Aorta (tissue), 5 donors: ENCODE measurements at places on chromosomes 13 and 19. TPM values are rescaled to one million over a fixed set of nuclear protein-coding genes. Genes with fewer than 3 reads are reported as not detected.
A peak's percentile ranks its signal among the peaks of the same experiment; 100 is the strongest.

GRCh38 chr19:49594993-49595818, 4.2 kb downstream of the PRR12 start:
- no peak for DNase-seq
- H3K4me1 ChIP-seq = no peaks in the 10 kb centered on the region
- H3K4me3 ChIP-seq = no peak overlapping the region
- no peak overlapping the region for H3K27ac ChIP-seq
- peaks cover 11% of the 10 kb centered on the region for H3K36me3 ChIP-seq

- H3K36me3 ChIP-seq = peaks cover 3% of the 10 kb centered on the region
- no peak overlapping the region for H3K27ac ChIP-seq
- H3K27me3 ChIP-seq = no peaks in the 10 kb centered on the region
- no peaks in the 10 kb centered on the region for H3K4me1 ChIP-seq
Measured at GRCh38 chr13:25330541-25330940, 29.1 kb downstream of the NUP58 start.

- H3K27ac ChIP-seq = no peak overlapping the region
- H3K4me3 ChIP-seq = no peak overlapping the region
- H3K4me1 ChIP-seq = no peaks in the 10 kb centered on the region
- no peak for DNase-seq
- H3K36me3 ChIP-seq = no peaks in the 10 kb centered on the region
- H3K27me3 ChIP-seq = no peaks in the 10 kb centered on the region
Measured at GRCh38 chr19:41019346-41019745, 28.3 kb downstream of the CYP2B6 start.

DNA sequence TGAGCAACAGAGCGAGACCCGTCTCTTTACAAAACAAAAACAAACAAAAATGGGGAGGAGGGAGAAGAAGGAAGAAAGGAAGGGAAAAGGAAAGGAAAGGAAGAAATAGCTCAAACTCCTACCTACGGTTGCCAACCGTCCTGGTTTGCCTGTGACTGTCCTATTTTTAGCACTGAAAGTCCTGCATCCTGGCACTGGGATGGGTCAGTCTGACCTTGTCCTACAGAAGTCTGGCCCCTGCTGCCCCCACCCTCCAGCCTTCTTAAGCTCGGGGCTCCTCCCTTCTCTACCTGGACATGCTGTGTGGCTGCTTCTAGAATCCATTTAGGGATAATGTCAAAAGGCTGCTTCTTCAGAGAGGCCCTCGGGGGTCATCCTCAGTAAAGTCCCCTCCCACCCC, 1.2 kb upstream of the STXBP2 start:
- H3K36me3 ChIP-seq = no peaks in the 10 kb centered on the region
- H3K4me3 ChIP-seq = no peak overlapping the region
- H3K4me1 ChIP-seq = no peaks in the 10 kb centered on the region
- no peak for DNase-seq
- H3K27me3 ChIP-seq = no peaks in the 10 kb centered on the region

DNA sequence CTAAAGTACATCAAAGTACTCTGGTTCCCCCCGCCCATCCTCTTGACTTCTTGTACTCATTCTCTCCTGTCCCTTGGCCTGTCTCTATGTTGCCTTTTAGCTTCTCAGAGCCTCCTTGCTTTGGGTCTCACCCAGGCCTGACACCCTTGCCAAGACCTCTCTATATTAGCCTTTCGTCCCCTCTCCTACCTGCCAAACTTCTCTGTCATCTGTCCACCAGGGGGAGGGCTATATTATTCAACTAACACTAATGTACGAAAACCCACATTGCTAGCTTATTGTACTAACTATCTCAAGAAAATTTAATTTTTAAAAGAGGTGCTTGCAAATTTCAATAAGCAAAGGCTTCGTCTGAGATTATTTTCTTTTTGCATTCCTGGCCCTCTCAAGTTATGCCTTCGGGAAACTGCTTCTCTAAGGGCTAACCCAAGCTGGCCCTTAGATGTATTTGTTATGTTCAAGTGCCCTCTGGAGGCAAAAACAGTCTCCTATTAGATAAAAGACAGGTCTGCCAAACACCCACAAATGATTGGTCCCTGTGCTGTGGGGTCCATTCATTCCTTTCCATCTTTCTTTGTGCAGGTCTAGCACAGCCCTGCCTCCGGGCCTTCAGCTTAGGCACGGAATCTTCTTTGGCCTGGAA, 6.3 kb upstream of the MRPS31 start:
- DNase-seq = no peak
- no peak overlapping the region for H3K4me3 ChIP-seq
- no peaks in the 10 kb centered on the region for H3K4me1 ChIP-seq
- no peaks in the 10 kb centered on the region for H3K27me3 ChIP-seq

DNA sequence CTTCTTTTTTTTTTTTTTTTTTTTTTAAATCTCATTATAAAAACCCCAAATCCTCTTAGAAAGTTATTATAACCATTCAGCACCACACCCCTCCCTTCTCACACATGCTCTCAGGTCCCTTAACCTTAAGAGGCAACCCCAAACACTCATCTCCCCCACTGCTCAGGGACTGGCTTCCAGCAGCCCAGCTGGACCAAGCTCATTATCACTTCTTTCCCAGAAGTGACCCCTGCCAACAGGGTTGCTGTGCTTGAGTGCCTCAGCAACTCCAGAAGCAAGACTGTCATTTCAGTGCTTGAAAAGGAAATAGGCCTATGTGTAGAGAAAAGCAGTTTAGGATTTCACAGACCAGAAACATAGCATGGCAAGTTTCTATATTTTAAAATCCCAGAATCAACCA, 84.3 kb downstream of the SLAIN1 start:
- no peaks in the 10 kb centered on the region for H3K36me3 ChIP-seq
- DNase-seq = no peak
- H3K27me3 ChIP-seq = no peaks in the 10 kb centered on the region
- no peaks in the 10 kb centered on the region for H3K4me1 ChIP-seq
- H3K27ac ChIP-seq = no peak overlapping the region

DNA sequence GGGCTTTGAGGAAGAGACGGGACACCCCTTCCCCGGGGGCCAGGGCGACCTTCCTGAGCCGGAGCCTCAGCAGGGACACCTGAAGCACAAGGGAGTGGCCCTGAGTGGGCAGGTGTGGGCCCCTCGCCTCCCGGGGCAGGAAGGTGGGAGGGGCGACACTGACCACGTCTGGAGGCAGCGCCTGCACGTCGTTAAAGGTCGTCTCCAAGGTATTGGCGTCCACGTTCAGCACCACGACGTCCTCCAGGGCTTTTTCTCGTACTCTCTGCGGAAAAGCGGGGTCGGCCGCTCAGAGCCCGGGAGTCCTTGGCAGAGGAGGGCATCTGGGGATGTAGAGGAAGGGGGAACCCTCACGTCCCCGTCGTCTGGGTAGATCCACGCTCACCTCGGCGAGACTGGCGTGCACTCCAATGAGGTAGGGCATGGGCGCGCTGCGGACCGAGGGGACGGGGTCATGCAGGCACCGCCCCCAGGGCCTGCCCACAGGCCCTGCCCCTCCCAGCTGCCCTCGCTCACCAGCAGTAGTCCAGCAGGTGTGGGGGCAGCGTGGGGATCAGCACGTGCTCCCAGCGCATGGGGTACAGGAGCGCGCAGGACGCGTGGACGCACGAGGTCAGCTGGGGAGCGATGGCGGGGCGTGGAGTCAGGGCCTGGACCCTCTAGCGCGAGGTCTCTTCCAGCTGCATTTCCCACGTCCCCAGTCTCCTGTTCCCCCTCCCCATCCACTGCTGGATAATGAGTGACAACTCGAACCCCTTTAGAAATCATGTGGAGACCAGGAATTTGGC, 6.1 kb downstream of the DENND1C start:
- H3K27me3 ChIP-seq = no peaks in the 10 kb centered on the region
- H3K36me3 ChIP-seq = no peaks in the 10 kb centered on the region
- H3K4me1 ChIP-seq = no peaks in the 10 kb centered on the region
- DNase-seq = no peak
- H3K4me3 ChIP-seq = no peak overlapping the region
- H3K27ac ChIP-seq = no peak overlapping the region

GRCh38 chr13:21399741-21400140, 59.4 kb downstream of the ZDHHC20 start:
- no peak overlapping the region for H3K4me3 ChIP-seq
- no peak for DNase-seq
- H3K27me3 ChIP-seq = no peaks in the 10 kb centered on the region
- no peaks in the 10 kb centered on the region for H3K36me3 ChIP-seq
- no peaks in the 10 kb centered on the region for H3K4me1 ChIP-seq
- no peak overlapping the region for H3K27ac ChIP-seq

GRCh38 chr19:28170066-28170465, 1042.9 kb downstream of the UQCRFS1 start:
- H3K36me3 ChIP-seq = no peaks in the 10 kb centered on the region
- H3K27ac ChIP-seq = no peak overlapping the region
- no peak for DNase-seq

DNA sequence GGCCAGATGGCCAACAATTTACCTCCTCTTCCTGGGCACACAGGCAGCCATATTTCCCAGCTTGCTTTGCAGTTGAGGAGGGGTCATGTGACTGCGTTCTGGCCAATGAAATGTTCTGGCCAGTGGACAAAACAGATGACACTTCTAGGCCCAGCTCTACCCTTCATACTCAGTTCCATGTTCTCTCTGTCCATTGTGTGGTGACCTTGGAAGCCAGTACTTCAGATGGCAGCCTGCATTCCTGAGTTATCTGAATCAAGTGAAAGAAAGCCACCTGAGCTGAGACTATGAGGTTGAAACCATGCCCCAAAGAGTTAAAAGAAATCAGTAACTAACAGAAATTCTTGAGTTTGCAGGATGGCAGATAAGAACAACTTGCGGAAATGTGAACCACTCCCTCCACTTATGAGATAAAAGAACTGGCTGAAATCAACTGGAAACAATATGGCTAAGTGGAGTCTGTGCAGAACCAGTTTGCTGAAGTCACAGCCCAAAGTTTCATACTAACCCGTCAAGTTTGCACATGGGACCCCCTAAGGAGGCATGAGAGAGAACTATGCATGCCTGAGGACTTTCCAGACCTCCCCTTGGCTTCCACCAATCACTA, 8.1 kb downstream of the FAM187B start:
- no peak for DNase-seq
- no peaks in the 10 kb centered on the region for H3K4me1 ChIP-seq

- H3K27me3 ChIP-seq = no peaks in the 10 kb centered on the region
- H3K36me3 ChIP-seq = no peaks in the 10 kb centered on the region
- no peak overlapping the region for H3K27ac ChIP-seq
- peak; percentile 8 for DNase-seq
Measured at GRCh38 chr19:58091251-58091995, 6.6 kb downstream of the ZSCAN18 start.

DNA sequence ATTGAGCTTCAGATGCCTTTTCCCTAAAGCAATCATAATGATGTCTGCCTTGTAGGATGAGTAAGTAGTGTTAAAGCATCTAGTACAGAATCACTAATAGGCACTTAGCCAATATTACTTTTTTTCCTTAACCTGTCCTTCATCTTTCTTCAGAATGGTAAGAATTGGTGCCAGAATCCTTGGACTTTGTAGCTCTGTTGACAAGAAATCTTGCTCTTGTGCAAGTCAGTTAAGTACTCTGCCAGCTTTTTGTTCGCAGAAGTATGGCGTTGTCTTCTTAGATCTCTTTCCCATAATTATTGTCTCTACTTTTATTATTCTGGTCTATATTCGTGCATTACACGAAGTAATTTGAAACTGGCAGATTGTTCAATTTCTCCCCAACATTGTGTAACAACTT, 554.5 kb downstream of the PCDH9 start:
- H3K4me3 ChIP-seq = no peak overlapping the region
- no peaks in the 10 kb centered on the region for H3K36me3 ChIP-seq
- H3K4me1 ChIP-seq = no peaks in the 10 kb centered on the region
- no peaks in the 10 kb centered on the region for H3K27me3 ChIP-seq
- DNase-seq = no peak

DNA sequence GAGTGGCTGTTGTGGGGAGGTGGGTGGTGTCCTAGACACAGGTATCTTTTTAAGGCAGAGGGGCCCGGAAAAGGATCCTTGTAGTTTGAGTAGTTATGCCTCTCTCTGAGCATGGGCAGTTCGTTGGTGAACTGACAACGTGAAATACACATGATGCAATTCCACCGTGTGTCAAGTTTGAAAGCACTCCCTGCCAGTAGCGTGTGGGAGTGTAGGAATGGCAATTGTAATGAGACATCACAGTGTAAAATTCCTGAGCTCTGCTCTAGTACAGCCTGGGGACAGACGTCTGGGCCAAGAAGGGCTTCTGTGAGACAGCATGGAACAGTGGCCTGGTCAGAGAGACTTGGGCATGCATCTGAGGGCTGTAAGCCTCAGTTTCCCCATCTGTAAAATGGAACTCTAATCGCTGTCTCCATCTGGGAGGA, 10.4 kb upstream of the ASF1B start:
- H3K27me3 ChIP-seq = no peaks in the 10 kb centered on the region
- H3K4me1 ChIP-seq = no peaks in the 10 kb centered on the region
- no peak for DNase-seq
- H3K36me3 ChIP-seq = no peaks in the 10 kb centered on the region
- H3K27ac ChIP-seq = no peak overlapping the region

- DNase-seq = peak; percentile 72
- no peaks in the 10 kb centered on the region for H3K27me3 ChIP-seq
- H3K27ac ChIP-seq = no peak overlapping the region
- no peak overlapping the region for H3K4me3 ChIP-seq
- H3K36me3 ChIP-seq = no peaks in the 10 kb centered on the region
- no peaks in the 10 kb centered on the region for H3K4me1 ChIP-seq
Measured at GRCh38 chr19:3899531-3900294, 19.2 kb downstream of the ATCAY start.

DNA sequence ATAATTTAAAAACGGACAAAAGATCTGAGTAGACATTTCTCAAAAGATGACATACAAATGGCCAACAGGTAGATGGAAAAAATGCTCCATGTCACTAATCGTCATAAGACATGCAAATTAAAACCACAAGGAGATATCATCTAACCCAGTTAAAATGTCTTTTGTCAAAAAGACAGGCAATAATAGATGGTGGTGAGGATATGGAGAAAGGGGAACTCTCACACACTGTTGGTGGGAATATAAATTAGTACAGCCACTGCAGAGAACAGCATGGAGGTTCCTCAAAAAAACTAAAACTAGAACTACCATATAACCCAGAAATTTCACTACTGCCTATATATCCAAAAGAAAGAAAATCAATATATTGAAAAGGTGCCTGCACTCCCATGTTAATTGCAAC, 37.9 kb downstream of the OR10H4 start:
- H3K4me3 ChIP-seq = no peak overlapping the region
- DNase-seq = no peak
- no peaks in the 10 kb centered on the region for H3K36me3 ChIP-seq
- H3K27ac ChIP-seq = no peak overlapping the region
- peaks cover 2% of the 10 kb centered on the region for H3K27me3 ChIP-seq
- no peaks in the 10 kb centered on the region for H3K4me1 ChIP-seq

DNA sequence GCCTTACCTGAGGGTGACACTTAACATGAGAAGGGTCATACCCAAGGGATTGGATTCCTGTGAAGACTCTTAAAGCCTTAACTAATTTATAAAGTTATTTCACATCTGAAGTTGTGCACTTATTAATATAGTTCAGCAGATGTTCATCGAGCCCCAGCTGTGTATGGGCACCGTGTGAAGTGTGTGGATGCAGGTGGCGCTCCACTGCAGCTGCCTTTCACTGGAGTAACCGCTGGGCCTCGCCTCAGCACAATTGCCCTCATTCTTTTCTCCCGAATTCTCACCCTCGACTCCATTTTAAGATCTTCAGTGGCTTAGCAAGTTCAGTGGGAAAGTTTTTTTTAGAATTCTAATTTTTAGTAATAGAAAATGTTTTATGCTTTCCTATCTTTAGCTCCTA, 66.2 kb downstream of the DPY19L3 start:
- H3K27ac ChIP-seq = no peak overlapping the region
- no peaks in the 10 kb centered on the region for H3K4me1 ChIP-seq
- no peak overlapping the region for H3K4me3 ChIP-seq
- DNase-seq = no peak

Gene WTIP
- total RNA-seq = 74.0 TPM

Gene AXL
- total RNA-seq = 106 TPM
